Suprapubic skin (tissue), 4 donors: ENCODE measurements at places on chromosomes 6 and 20. TPM values are rescaled to one million over a fixed set of nuclear protein-coding genes. Genes with fewer than 3 reads are reported as not detected.

The BPIFA1 gene
- not detected for total RNA-seq

The VSTM2L gene
- total RNA-seq, result 1.4 TPM

The ULBP2 gene
- 0.76 TPM for total RNA-seq

The ETV7 gene
- 5.9 TPM for total RNA-seq

The KCNK17 gene
- not detected for total RNA-seq

The RSPO3 gene
- 0.39 TPM for total RNA-seq

The SAPCD1 gene
- 17.2 TPM for total RNA-seq

The PI3 gene
- 98.2 TPM for total RNA-seq

The TOX2 gene
- total RNA-seq, result 0.40 TPM

The WFDC10B gene
- total RNA-seq, result not detected

The ZMYND8 gene
- 48.5 TPM for total RNA-seq

The GINS1 gene
- 2.6 TPM for total RNA-seq

The SLC4A11 gene
- 20.6 TPM for total RNA-seq

The OPRM1 gene
- not detected for total RNA-seq

The EPPIN gene
- 0.42 TPM for total RNA-seq

The MCHR2 gene
- total RNA-seq, result not detected

The AAR2 gene
- total RNA-seq, result 34.4 TPM

The F13A1 gene
- 9.7 TPM for total RNA-seq

The TTLL9 gene
- 0.68 TPM for total RNA-seq

The STMND1 gene
- not detected for total RNA-seq

The CLPSL1 gene
- not detected for total RNA-seq
